ENCODE measurements at places on chromosomes 5 and 9.

GRCh38 chr9:135990468-135991429, 29.6 kb upstream of the UBAC1 start:
- peak; percentile 93 for DNase-seq

DNA sequence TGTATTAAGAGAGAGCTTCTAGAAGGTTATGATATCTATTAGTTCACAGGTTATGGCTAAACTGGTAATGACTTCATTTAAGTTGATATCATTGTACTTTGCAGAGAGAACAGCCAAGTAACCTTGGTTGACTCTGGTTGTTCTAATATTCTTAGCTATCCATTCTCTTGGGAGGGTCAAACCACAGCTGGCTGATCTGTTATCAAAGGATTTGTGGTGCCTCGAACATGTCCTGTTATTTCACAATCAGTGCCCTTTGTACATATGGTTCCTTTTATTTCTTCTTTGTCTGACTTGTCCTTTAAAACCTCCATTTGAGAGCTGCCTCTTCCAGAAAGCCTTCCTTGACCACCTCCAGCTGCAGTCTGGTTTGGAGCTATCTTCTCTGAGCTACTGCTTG, 61.7 kb downstream of the PDE8B start:
- DNase-seq = no peak

DNA sequence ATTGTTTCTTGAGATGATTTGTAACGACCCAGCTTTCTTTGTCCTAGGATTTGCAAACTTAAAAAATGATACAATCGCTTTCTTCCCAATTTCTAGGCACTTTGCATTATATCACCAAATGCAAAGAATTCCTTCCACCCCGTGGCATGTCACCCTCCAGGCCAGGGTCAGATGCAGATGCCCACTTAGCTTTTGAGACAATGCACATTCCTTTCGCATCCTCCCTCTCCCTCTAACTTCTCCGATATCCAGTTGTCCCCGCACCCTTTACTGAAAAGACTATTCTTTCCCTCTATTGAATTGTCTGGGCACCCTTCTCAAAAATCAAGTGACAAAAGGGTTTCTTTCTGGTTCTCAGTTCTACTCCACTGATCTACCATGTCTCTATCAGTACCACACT, 17.3 kb downstream of the RNF130 start:
- no peak for DNase-seq

GRCh38 chr9:4235871-4236804, 63.7 kb downstream of the GLIS3 start:
- no peak for DNase-seq

GRCh38 chr9:764105-764524, 77.4 kb upstream of the DMRT1 start:
- DNase-seq = peak; percentile 34

DNA sequence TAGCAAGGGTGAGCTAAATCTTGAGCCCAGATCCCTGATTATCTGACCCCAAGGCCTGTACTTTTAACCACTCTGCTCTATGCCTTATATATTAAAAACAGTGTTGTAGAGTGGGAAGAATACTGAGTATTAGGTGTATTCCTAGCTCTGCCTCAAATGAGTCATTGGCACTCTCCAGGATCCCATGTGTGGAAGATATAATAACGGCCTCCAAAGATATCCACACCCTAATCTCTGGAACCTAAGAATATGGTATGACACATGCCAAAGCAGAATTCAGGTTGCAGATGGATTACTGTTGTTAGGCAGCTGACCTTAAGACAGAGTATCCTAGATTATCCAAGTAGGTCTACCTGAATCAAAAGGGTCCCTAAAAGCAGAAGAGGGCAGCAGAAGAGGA, 110.8 kb downstream of the ADRB2 start:
- DNase-seq = no peak

DNA sequence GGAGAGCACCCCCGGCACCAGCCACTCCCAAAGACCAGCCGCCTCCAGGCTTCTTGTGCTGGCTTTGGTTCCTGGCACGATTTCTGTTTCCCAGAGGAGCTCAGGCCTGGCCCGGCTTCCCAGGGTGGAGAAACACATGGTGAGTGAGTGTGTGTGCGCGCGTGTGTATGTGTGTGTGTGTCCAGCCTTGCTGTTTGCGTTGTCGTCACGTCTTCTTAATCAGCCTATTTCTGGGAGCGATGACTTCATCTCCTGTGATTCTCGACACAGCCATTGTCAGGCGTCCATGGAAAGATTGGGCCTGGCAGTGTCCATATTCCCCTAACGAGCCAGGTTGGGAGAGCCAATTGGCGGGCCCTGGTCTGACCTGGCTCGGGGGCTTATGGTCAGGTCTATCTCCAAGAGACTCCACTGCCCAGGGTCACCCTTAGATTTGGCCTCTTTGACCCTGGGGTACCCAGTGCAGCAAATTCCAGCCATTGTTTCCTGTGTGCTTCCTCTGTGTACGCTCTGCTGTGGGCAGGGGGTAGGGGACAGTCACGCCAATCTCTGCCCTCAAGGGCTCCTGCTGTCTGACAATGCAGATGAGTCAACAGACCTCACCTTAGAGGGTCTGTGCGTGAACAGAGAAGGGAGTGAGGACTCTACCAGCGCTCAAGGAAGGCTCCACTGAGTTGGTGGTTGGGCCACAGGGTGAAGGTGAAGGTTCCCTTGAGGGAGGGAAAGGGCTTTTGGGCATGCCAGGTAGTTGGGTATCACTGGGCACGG, 73.8 kb downstream of the DAB2IP start:
- peak; percentile 87 for DNase-seq

GRCh38 chr5:35069188-35069587, 21.4 kb upstream of the AGXT2 start:
- DNase-seq = no peak

DNA sequence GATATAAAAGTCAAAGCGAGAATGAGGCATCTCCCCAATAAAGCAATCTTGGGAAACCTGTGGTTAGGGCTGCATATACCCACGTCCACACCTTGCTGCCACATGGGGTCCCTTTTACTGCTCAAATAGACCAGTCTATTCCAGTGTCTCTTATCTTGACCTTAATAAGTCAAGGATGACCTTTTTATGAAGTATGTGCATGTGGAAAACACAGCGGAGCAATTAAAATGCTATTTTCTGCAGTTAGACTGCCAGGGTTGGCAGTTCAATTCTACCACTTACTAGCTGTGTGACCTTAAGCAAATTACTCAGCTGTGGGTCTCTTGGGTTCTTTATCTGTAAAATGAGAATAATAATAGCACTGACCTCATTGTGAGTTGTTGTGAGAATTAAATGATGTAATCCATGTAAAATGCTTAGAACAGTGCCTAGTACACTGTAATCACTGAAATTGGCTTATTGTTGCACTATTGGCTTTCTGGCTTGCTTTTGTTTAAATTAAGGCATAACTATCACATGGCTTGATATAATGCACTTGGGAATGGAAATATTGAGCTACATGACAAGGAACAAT, 67.8 kb upstream of the HSPB3 start:
- DNase-seq = no peak

- DNase-seq = peak; percentile 32
Observed at GRCh38 chr5:59003124-59003523, 420.2 kb downstream of the RAB3C start.

DNA sequence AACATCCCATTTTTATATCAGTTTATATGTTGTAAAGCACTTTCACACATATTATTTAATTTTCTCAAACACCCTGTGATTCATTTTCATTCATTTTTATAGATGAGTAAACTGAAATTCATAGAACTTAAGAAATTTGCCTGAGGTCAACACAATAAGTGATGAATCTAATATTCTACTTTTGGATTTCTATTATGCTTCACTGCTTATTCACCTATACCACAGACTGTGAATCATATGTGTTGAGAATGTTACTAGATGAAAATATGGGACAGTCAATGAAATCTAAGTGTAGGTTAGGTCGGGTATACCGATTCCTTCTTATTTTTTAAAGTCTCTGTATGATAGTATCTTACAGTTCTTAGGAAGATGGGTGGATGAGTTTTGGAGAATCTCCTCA, 24.8 kb downstream of the CDC37L1 start:
- no peak for DNase-seq

DNA sequence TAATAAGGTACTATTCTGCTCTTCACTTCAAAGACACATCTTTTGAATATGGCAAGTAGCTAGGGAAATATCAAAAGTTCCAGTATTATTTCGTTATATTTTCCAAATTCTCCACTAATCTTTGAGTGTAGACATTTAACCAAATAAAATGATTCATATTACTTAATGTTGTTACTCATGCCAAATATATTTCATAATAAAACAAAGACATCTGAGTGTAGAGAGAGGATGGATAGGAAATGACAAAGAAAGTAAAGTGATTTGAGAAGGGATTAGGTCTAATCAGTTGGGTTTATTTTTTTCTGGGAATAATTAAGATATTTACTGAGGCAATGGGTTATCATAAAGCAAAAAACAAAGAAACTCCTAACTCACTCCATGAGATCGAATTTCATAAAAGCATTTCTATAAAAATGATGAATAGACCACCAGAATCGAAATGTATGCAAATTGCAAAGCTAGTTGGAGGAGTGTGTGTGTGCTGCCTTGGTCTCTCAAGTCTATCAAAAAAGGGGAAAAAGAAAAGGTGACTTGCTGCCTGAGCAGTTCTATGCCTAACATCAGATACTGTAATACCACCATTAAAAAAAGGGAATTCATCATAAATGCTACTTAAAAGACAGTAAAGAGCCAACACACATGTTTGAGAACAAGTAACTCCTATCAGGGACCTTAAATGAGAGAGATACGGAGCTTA, 255.5 kb downstream of the PDE4D start:
- DNase-seq = no peak

- peak; percentile 40 for DNase-seq
Observed at GRCh38 chr5:174745590-174746103, 21.3 kb downstream of the MSX2 start.

GRCh38 chr5:138659561-138659960, 84.4 kb upstream of the HSPA9 start:
- DNase-seq = no peak

DNA sequence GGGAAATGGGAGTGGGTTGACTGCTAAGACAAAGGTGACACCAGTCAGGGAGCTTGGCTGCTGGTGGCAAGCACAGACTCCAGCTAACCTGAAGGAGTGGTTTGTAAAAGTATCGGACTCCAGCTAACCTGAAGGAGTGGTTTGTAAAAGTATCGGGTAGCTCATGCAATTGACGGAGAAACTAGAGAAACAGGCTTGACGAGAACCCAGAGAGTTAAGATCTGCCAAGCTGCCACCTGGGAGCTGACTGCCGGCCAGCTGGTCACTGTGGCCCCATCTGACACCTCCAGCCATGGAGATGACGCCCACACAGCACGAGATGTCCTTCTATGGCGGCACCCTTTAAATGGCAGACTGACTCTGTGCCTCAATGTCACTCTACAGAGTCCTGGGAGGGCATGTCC, 28.3 kb upstream of the CRB2 start:
- no peak for DNase-seq

GRCh38 chr5:17118631-17119030, 98.8 kb upstream of the BASP1 start:
- no peak for DNase-seq

- peak; percentile 92 for DNase-seq
Observed at GRCh38 chr9:130240410-130241197, 25.0 kb upstream of the HMCN2 start.

- DNase-seq = no peak
Observed at GRCh38 chr9:33109850-33110595, 33.5 kb upstream of the SMU1 start.

GRCh38 chr9:131658377-131659129, 81.3 kb downstream of the RAPGEF1 start:
- DNase-seq = no peak

- DNase-seq = no peak
Observed at GRCh38 chr5:143755966-143756365, 56.0 kb upstream of the HMHB1 start.

GRCh38 chr9:103183701-103184171, 188.6 kb downstream of the CYLC2 start:
- DNase-seq = peak; percentile 4

Measured in eye (tissue), 1 donor.